ENCODE measurements at places on chromosomes 13 and 19.

DNA sequence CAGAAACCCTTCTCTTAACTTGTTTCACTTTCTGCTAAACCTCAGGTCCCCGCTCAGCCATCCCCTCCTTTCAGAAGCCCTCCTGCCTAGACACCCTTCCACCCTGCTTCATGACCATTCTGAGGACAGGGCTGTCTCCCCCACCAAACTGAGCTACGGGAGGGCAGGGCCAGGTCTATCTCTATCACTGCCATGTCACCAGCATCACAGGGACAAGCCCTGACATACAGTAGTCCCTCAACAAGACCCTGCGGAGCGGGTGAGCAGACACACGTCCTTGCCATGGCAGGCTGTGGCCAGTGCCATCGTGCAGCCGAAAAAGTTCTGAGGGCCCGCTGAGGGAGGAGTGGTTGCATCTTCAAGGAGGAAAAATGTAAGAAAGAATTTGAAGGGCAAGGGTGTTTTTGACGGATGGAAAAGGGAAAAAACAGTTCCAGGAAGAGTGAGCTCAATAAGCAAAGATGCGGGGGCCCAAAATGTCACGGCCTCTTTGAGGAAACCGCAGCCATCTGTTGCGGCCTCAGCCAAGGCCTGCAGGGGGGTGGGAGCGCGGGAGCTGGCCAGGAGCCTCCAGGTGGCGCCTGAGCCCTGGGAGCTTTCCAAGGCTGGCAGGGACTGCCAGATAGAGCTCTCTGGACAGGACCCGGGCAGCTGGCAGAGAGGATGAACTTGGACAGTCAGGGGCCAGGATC is 8.1 kb downstream of the PTGIR start:
- peak; percentile 88 for DNase-seq

DNA sequence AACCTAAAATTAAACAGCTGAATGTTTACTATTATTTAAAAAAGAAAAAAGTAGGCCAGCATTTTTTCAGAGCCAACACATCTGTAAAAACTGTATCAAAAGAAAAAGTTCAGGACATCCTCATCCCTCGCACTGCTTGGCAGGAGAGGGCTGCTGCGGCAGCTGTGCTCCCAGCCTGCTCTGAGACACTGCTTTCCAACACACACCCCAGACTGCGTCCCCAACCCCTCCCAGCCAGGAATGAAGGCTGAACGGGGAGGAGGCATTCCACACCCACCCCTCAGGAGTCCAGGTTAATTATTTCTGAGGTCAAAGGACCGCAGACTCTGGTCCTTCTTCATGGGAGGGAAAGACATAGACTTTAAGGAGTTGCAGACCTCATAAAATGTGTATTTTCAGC is 43.1 kb downstream of the COL4A1 start:
- no peak for DNase-seq

DNA sequence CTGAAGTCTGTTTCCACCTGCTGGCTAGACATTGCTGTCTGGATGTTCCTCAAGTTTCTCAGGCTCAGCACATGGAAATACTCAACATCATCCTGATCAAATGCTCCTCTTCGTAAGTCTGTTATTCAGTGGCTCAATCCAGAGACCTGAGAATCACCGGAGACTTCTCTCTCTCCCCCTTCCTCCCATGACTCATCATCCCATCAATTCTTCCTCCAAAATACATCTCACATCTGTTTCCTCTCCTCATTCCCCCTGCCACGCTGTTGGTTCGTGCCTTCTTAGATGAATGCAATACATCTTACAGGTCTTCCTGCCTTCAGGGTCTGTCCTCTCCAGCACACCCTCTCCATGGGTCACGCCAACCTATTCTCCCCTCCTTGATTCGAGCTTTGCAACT is 7.4 kb upstream of the RXFP2 start:
- no peak for DNase-seq

GRCh38 chr19:13881251-13881691 is 4.3 kb downstream of the NANOS3 start:
- DNase-seq = no peak

DNA sequence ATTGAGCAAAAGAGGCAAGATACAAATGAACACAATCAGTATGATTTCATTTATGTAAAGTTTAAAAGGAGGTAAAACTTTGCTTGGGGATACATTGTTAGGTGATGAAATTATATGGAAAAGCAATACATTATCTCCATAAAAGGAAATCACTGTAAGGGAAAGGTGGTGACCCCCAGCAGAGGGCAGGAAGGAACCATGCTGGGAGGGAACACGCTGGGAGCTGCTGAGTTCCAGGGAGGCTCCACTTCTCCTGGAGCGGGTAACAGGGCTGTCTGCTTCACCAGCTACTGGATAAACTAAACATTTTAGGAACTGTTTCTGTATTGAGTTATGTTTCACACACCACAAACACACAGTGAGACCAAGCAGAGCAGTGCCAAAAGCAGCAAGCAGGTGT is 91.2 kb downstream of the KATNAL1 start:
- DNase-seq = no peak

- no peak for DNase-seq
Measured at GRCh38 chr19:31294189-31294588, 55.0 kb downstream of the TSHZ3 start.
